Cardiac muscle cell (in vitro differentiated cells and primary cell): ENCODE measurements at places on chromosomes 6 and 20. TPM values are rescaled to one million over a fixed set of nuclear protein-coding genes. Genes with fewer than 3 reads are reported as not detected.

Gene NOX3
- not detected in 2 replicates for total RNA-seq

Gene C20orf204
- total RNA-seq, result 0.88 and 2.2 TPM in 2 replicates

Gene PRKN
- 8.0 and 28.1 TPM in 2 replicates for total RNA-seq

Gene SLC17A2
- total RNA-seq, result not detected in 2 replicates

Gene IMPG1
- total RNA-seq, result 0.71 and 0.74 TPM in 2 replicates

Gene MUC21
- not detected in 2 replicates for total RNA-seq

Gene GJA10
- not detected in 2 replicates for total RNA-seq

Gene NNAT
- total RNA-seq, result 3.6 and 4.2 TPM in 2 replicates

Gene NKAPL
- not detected in 2 replicates for total RNA-seq

Gene CFAP206
- 0.14 TPM in 1 of 2 replicates, not detected in the other for total RNA-seq

Gene CCDC170
- 0.03 and 0.14 TPM in 2 replicates for total RNA-seq

Gene BPI
- total RNA-seq, result not detected in 2 replicates

Gene DYNLT2
- total RNA-seq, result 1.9 and 2.9 TPM in 2 replicates

Gene ARHGAP18
- 0.45 and 0.67 TPM in 2 replicates for total RNA-seq

Gene MAK
- total RNA-seq, result 0.04 and 0.18 TPM in 2 replicates

Gene NKX2-4
- not detected in 2 replicates for total RNA-seq

Gene GTF3C6
- 58.5 and 61.9 TPM in 2 replicates for total RNA-seq

Gene CAP2
- total RNA-seq, result 95.7 and 106 TPM in 2 replicates

Gene SLC13A3
- 2.5 and 3.9 TPM in 2 replicates for total RNA-seq

Gene MOCS1
- 18.9 and 21.5 TPM in 2 replicates for total RNA-seq

Gene CCN5
- not detected in 2 replicates for total RNA-seq

Gene BHLHE23
- not detected in 2 replicates for total RNA-seq

Gene DEFB132
- not detected in 2 replicates for total RNA-seq

Gene GPX6
- not detected in 2 replicates for total RNA-seq

Gene CCN2
- 17.2 and 20.1 TPM in 2 replicates for total RNA-seq

Gene PRL
- not detected in 2 replicates for total RNA-seq

Gene C20orf144
- total RNA-seq, result 0.21 TPM in 1 of 2 replicates, not detected in the other
